Stimulated activated CD4-positive, alpha-beta T cell treated with anti-CD3 and anti-CD28 coated beads, Interleukin-1b, Interleukin-23, amount 100 ng/mL, for 1 hour (primary cell): ENCODE measurements at places on chromosomes 3 and 15.

DNA sequence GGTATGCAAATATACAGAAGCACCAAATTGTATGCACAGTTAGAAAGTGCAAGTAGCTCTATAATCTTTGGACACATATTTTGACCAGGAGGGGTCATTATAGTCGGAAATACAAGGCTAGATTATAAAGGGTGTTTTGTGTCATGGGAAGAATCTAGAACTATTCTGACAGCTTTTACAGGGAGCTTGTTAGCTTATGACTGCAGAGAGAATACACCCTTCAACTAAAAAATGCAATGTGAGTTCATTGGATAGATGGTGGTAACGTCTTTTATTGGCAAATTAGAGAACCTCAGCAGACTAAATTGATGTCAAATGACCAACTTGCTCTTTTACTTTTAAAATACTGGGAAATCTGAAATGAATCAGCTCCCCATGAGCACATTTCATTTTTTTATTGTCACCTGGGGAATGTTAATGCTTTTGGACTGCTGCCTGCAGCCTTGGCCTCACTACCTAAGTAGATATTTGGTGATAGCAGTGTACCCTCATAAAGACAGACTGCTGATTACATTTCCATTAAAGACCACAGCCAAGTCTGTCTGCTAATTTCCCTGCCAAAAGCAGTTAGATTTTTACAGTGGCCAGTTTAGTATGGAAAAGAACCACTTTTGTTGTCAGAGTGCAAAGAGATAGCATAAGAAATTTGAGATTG lies 515.9 kb upstream of the DPPA4 start:
- DNase-seq: no peak

- no peak for DNase-seq
Observed at GRCh38 chr15:74543583-74543982, 2.6 kb downstream of the ARID3B start.

DNA sequence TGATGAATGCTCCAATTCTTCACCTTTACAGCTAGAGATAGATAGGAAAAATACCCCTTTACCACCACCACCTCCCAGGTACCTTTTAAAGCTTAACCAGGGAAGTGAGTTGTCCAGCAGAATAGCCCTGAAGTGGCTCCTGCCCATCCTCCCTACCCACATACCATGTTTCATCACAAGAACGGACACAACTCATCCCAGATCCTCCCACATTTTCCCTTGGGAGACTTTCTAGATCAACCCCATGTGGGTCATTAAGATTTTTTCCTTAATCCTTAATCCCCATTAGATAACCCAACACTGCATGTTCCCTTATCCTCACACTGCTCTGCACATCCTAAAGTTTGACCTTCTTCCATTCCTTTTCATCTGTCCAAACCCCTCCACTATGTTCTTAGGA lies 69.3 kb downstream of the CHST2 start:
- no peak for DNase-seq

- no peak for DNase-seq
Observed at GRCh38 chr15:80180468-80180867, 27.7 kb downstream of the FAH start.
